ENCODE measurements at places on chromosomes 6 and 20.

DNA sequence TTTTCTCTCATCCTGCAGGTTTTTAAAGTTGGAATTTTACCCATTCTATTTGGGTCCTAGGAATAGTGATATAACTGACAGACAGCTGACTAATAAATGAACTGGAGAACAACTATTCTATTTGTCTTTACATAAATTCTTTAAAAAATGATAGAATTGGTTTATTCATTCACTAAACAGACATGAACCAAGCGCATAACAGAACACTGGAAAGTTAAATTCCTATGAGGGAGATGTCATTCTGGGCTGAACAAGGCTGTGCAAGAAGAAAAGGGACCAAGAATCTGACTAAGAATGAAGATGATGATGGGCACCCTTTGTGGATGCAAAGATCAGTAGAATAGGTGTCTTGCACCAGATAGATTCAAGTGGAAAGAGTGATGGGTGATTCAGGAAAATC lies 256.3 kb upstream of the SASH1 start:
- DNase-seq = no peak
- H3K27me3 ChIP-seq = no peaks in the 10 kb centered on the region
- H3K36me3 ChIP-seq = no peaks in the 10 kb centered on the region
- no peak overlapping the region for H3K27ac ChIP-seq
- H3K4me1 ChIP-seq = no peaks in the 10 kb centered on the region

GRCh38 chr20:13486694-13487093 lies 152.0 kb downstream of the TASP1 start:
- DNase-seq = no peak
- no peak overlapping the region for H3K27ac ChIP-seq
- no peaks in the 10 kb centered on the region for H3K36me3 ChIP-seq
- H3K4me1 ChIP-seq = no peaks in the 10 kb centered on the region
- no peaks in the 10 kb centered on the region for H3K27me3 ChIP-seq

DNA sequence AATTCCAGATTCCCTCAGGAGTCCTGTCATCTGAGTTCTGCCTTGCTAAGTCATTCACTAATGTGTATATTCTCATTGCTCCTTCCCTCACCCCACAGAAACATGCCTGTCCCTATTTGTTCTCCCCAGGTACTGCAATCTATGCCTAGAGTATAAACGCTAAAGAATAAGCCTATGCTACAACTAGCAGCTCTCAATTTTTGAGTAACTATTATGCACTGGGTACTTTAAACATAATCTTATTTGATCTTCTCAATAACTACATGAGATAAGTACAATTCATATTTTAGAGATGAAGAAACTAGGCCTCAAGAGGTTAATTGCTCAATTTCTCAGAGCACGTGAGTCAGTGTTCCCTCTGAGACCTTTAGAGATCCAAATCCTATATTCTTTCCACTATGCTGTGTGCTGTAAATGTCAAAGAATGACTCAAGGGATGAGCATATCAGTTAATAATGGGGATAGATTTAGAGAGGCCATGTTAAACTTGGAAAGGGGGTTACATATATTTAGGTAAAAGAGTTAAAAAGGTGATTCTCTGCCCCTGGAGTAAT lies 423.8 kb upstream of the ADGRB3 start:
- H3K4me1 ChIP-seq = no peaks in the 10 kb centered on the region
- no peak overlapping the region for H3K4me3 ChIP-seq
- no peak overlapping the region for H3K27ac ChIP-seq
- H3K36me3 ChIP-seq = no peaks in the 10 kb centered on the region

GRCh38 chr20:31835977-31836852 lies 9.2 kb downstream of the FOXS1 start:
- no peaks in the 10 kb centered on the region for H3K27me3 ChIP-seq
- no peak for DNase-seq
- H3K4me1 ChIP-seq = peaks cover 22% of the 10 kb centered on the region

GRCh38 chr6:132333639-132334520 lies 67.4 kb downstream of the MOXD1 start:
- H3K36me3 ChIP-seq = no peaks in the 10 kb centered on the region
- no peak overlapping the region for H3K4me3 ChIP-seq
- H3K27me3 ChIP-seq = no peaks in the 10 kb centered on the region

DNA sequence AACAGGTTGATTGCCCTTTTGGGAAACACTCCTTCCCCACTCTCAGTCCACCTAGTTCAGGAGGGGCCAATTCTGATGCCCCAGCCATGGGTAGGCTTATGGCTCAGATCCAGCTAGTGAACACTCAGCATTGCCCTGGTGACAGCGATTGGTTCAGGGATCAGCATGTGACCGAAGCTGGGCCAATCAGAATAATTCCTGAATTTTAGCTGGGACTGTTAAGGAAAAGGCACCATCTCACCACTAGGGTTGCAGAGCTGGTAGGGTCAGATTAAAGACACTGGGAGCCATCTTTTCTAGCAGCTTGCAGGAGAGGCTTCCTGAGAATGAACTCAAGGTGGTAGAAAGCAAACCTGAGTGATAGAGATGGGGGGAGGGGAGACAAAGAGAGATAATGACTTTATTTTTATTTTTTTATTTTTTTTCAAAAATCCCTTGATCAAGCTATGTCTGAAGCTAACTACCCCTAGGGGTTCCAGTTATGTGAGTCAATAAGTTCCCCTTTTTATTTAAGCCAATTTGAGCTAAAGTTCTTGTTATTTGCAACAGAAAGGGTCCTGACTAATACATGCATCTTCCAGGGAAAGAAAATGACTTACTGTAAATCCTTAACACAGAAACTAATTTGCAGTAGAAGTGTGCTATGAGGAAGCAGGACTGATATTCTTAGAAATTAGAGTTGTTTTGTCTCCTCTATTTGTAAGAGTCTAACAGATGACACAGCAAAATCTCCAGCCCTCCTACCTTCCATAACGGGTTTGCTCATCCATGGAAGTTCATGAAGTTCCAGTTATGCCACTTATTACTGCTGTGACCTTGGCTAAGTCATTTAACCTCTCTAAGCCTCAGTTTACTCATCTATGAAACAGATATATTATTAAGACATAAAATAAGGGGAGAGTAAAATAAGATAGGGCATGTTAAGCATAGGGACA lies 44.7 kb downstream of the EYA2 start:
- DNase-seq = peak; percentile 18
- no peak overlapping the region for H3K27ac ChIP-seq
